CD4-positive, alpha-beta T cell treated with Interleukin-15 for 4 hours (primary cell): ENCODE measurements at places on chromosomes 3 and 15.
A peak's percentile ranks its signal among the peaks of the same experiment; 100 is the strongest.

GRCh38 chr3:178603735-178604134 is 67.5 kb downstream of the KCNMB2 start:
- no peak for DNase-seq

DNA sequence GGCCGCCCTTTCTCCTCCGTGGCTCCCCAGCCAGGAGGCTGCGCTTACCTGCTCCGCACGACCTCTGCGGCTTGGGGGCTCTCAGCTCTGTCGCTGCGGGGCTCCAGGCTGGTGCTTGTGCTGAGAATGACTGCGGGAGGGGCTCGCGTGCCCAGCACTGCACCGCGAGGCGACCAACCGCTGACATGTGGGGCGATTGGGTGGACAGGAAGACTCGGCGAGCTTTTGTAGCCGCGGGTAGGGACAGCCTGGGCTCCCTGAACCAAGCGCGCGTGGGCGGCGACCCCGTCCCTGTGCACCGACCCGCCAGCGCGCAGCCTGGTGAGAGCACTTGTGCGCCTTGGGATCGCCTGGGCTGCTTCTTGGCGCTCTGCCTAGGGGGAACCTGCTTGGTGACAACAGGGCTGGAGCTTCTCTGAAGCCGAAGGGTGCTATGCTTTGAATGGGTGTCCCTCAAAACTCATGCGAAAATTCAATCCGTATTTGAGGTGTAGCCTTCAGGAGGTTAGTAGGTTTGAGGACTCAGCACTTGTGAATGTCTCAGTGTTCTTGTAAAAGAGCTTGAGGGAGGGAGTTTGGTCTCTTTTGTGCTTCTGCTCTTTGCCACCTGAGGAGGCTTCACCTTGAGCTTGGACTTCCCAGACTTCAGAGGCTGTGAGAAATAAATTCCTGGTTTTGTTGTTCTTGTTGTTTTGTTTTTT is 50.4 kb downstream of the IL12A start:
- no peak for DNase-seq

GRCh38 chr3:30852833-30853232 is 41.6 kb downstream of the GADL1 start:
- no peak for DNase-seq

- no peak for DNase-seq
These were observed 32.8 kb downstream of the SLTM start for GRCh38 chr15:58900631-58901030.

GRCh38 chr3:4198491-4198890 is 104.7 kb upstream of the SETMAR start:
- DNase-seq = no peak

DNA sequence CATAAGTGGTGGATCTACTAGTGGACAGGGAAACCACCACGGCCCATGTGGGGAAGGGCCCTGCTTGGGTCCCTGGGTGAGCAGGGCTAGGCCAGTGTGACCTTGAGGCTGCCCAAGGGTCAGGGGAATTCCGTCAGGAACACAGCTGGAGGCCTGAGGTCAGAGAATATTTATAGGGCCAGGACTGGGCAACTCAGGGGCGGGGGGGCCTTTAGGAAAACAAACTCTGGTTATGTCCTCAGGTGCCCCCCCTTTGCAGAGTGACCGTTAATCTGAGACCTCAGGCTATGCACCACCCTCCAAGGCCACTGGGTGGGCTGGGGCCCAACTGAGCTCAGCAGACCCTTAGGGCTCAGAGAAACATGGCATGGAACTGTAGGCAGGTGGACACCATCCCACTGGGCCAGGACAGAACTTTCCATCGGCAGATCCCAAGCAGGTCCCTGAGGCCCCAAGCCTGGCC is 2.5 kb downstream of the TWF2 start:
- DNase-seq = no peak

DNA sequence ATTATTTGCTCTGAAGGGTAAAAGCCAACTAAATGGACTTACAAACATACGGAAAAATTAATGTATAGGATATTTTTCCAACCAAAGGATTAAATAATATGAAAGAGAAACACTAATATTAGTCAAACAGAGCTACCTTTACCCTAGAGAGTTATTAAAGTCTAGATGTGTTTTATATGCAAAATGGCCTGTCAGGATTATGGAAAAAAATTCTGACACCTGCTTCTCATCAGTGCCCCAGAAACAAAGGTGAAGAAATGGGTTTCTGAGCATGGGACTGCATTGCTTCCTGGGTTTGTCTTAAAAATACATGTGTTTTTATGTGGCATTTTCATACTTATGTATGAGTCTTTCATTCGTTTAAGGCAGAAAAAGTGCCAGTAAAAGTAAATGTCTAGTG is 148.3 kb downstream of the ROBO2 start:
- no peak for DNase-seq

DNA sequence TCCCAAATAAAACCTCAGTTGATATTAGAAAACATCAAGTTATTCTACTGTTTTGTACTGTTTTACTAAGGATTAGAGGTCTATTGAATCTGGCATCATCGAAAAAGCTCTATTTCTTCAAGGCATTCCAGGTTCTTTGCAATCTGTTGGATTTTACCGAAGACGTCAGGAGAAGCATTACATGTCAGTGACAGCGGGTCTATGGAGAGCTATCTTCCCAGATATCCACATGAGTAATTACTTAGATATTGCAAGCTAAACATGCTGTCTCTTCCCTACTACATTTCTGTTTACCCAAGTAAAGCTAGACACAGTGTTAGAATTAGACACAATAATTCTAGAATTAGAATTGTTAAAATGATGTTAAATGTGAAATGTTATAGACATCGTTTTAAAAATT is 10.8 kb upstream of the GOLGA6L2 start:
- DNase-seq = no peak

DNA sequence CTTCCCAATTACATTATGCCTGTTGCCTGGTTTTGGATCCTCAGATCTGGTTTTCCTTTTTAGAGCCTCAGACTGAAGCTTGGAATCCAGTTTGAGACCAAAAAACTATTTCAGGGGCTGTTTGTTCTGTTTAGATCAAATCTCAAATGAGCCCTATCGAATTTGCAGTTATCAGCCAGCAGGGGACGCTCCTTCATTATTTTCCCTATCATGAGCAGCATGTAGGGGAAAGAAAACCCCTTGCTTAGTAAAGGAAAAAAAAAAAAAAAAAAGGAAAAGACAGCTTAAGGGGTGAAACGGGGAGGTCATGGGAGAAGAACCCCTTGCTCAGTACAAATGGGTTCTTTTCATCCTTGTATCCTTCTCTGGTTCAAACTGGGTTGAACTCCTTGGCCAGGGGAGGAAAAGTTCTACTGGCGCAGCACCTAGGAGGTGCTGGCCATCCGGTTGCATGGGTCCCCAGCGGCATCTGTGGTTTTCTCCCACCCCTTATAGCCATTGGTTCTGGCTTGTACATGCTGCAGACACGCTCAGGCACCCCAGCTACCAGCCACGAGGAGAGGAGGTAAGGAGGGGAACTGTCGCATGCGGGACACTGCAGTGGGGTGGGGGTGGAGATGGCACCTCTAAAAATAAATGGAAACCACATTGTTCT is 1375.1 kb upstream of the ALCAM start:
- no peak for DNase-seq

- DNase-seq = no peak
These were observed 171.6 kb upstream of the MBNL1 start for GRCh38 chr3:152097120-152097519.

- DNase-seq = no peak
These were observed 18.7 kb downstream of the UQCC5 start for GRCh38 chr3:52555056-52555455.

- DNase-seq = no peak
These were observed 36.4 kb upstream of the DNAJC13 start for GRCh38 chr3:132380920-132381319.

- no peak for DNase-seq
These were observed 44.2 kb upstream of the C2CD4B start for GRCh38 chr15:62209322-62209721.

GRCh38 chr15:90055182-90055581 is 47.1 kb downstream of the IDH2 start:
- DNase-seq = no peak

DNA sequence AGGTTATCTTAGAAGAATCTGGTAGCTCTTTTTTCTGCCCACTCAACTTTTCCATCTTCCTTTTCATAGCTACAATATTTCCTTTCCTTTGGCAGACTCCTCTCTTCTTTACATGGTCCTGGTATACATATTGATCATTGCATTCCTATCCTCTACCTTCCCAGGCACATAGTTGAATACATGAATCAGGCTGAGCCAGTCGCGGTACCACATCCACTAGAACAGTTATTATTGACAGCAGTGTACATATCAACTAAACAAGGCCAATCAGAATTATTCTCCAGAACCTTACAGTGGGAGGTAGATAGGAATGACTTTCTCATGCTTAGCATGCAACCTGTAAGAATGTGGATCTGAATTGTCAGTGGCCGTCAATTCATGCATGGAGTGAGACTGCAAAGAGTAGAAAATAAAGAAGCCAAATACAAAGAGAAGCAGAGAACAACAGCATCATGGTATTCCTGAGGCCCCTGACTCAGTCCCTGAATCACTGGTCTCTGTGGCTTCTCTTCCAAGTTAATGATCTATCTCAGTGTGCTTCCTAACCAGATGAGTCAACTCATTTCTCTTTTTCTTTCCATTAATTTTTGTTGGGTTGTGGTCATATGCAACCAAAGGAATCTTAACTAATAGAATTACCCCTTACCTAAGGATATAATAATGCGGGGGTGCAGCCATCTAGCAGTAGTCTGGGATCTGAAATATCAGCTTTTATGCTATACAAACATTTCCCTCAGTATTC is 60.9 kb upstream of the DCBLD2 start:
- DNase-seq = no peak

GRCh38 chr3:36923523-36923943 is 21.3 kb downstream of the TRANK1 start:
- no peak for DNase-seq

- no peak for DNase-seq
These were observed 224.4 kb upstream of the ICE2 start for GRCh38 chr15:60703207-60703933.

DNA sequence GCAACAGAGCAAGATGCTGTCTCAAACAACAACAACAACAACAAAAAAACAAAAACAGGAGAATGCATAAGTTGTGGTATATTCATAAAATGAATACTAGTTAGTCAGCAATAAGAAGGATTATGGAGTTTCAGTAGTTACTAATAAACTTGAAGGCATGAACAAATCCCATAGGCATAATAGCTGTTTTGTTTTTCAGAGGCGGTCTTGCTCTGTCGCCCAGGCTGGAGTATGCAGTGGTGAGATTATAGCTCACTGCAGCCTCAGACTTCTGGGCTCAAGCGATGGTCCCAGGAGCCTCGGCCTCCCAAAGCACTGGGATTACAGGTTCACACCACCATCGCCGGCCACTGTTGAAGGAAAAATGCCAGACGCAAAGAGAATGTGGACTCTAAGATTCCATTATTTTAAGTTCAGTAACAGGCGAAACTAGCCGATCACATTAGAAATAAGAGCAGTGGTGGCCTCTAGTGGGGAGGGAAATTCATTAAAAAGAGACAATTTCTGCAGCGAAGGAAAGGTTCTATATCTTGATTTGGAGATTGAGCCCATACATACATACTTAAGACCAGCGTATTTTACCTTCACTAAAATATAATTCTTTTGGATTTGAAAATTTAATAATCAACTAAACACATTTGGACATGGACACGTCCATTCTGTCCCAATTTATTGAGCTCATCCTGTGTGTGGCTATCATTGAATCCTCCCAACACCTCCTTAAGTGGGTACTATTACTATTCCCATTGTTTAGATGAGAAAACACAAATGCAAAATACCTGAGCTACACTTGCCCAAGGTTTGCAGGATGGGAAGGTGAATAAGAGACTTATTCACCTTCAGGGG is 27.4 kb upstream of the HDAC11 start:
- DNase-seq = peak; percentile 67

DNA sequence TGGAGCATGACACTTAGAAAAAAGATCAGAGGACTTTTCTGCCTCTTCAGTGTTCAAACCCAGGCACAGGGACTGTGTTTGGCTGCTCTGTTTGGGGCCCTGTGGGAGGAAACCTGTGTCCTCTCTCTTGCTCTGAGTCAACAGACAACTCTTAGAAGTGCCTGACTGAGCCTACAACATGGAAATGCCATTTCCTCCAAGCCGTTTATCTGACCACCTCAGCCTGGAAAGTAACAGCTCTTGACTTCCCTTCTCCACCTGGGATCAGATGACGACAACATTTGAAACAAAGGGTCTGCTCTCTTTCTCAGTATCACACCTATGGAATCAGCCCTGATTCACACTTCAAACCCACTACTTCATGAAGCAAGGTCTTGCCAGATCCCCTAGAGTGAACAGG is 91.3 kb upstream of the CTDSPL start:
- no peak for DNase-seq

DNA sequence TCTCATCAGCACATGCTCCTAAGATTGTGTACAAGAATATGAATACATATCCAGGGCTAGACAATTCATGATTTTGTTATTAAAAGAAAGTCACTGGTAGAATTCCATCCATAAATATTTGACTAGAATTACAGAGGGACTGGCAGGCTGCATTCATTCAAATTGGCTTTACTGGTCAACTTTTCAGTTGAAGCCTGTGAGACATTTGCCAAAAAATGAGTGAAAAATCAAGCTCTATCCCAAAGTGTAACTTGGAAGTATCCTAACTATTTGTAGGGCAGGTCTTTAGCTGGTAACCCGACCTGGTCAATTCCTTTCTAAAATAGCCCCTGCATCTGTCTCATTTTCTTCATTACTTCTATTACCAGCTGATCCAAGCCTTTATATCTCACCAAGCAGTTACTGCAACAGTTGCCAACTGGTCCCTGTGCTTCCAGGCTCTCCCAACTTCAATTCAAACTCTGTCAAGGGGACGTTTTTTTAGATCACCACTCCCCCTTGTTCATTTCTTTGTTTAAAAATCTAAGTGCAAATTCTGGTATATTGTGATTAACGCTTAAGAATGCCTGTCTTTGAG is 173.1 kb upstream of the TBL1XR1 start:
- no peak for DNase-seq

DNA sequence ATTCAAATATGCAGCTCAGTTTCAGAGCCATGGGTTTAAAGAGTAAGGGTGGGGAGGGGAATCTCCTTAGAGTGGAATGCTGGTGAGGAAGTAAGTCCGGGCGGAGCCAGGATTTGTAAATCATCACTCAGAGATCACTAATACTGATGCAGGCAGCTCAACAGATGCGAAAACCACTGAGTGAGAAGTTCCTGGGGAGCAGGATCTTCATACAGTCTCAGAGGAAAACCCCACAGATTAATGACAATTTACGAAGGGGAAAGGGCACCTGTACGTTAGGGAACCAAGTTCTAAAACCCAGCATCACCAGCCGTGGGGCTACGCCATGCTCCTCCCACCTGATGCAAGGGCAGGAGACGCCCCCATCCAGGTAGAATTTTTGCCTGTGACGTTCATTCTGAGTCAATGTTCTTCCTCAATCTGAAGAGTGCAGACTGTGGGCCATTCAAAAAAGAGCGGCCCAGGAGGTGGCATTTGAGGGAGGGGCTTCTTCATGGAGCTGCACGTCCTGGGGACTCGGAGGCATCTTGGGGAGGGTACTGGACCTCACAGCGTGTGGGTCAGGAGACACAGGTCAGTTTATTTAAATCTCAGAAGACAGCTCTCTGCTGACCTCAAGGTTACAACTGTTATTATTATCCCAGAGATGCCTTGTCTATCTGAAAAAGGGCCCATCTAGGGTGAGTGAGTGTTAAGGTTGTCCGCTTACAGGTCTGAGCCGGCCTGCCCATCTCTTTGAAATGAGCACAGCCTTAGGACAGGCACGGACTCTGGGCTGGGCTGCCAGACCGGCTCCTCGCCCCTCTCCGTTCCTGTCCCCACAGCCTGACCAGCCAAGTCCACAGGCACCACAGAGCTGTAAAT is 228.0 kb downstream of the XXYLT1 start:
- DNase-seq = no peak

- no peak for DNase-seq
These were observed 304.0 kb downstream of the CACNA2D3 start for GRCh38 chr3:54426381-54426780.
